Esophagus squamous epithelium (tissue), 5 donors: ENCODE measurements at places on chromosomes 4 and X. TPM values are rescaled to one million over a fixed set of nuclear protein-coding genes. Genes with fewer than 3 reads are reported as not detected.
A peak's percentile ranks its signal among the peaks of the same experiment; 100 is the strongest.

The EGF gene
- 0.26 TPM for total RNA-seq

The COPS4 gene
- total RNA-seq = 22.5 TPM

The MAOB gene
- total RNA-seq = 3.8 TPM

The CDS1 gene
- total RNA-seq = 25.2 TPM

The PABPC5 gene
- total RNA-seq = not detected

The NXF2B gene
- not detected for total RNA-seq

The HTT gene
- total RNA-seq = 37.5 TPM

The ITM2A gene
- total RNA-seq = 66.0 TPM

GRCh38 chr4:151822331-151822730 is 61.5 kb upstream of the GATB start:
- DNase-seq = no peak

- no peak for DNase-seq
Measured at GRCh38 chr4:71449878-71450277, 111.1 kb downstream of the SLC4A4 start.

DNA sequence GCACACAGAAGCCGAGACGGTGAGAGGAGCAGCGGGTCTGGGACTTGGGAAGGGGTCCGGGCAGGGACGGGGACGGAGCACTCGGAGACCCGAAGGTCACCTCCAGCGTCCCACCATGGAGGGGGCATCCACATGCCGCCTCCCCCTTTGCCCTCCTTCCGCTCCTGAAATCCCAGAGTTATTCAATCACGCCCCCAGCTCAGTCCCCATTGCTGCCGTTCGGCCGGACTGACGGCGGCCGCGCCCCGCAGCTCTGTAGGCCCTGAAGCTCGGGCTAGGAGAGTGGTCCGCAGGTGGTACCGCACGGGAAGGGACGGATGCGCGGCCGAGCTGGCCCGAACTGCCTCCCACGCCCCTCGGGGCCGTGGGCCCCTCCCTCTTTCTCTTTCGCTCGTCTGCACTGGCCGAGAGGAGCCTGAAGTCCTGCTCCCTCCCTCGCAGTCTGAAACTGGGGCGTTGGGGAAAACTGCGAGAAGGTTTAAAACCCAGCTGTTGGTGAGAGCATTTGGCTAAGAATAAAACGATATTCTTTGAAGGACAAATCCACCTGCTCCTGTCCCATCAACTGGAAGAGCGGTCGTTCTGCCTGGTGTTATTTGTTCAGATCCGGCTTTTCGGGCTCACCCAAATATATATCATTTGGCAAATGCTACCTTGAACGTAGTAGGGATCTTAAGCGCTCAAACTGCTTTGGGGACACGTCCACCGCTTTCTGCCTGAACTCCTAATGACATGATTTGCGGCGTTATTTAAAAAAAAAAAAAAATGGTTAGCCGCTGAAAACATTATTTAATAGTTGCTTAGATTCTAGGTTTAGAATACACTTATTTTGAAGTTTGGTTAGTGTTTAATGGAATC is 719 bp downstream of the USO1 start:
- peak; percentile 11 for DNase-seq

DNA sequence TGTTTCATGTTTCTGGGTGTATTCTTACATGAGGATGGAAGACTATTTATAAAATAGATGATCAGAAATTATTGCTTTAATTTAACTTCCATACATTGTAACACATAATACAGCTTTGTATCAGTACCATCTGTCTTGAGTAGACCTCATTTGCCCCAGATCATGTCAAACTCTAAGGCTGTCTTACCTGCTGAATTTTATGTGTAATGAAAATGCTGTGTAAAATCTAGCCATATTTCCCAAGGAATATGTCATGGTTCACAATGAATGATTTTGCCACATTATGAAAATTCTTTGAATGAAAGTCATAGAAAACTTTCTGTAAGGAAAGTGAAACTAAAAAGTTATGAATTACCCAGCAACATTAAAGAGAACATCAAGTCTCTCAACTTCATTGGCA is 7.4 kb downstream of the BDH2 start:
- DNase-seq = no peak

DNA sequence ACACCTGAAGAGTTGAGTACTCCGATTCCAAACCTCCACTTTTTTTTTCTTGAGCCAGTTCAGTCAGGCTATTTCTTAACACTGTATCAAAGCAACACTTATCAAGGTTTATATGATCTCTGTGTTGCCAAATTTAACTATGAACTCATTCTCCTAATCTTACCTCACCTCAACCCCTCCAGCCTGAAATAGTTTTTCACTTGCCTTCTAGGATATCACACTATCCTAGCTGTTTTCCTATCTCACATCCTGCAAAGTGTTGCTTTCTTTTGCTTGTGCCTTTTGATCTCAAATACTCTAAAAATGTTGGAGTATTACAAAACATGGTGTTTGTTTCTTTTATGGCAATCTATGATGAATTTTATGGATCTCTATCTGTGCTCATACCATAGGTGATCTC is 415.0 kb downstream of the CFAP47 start:
- DNase-seq = no peak

GRCh38 chr4:105710678-105711077 is 2.1 kb downstream of the GSTCD start:
- DNase-seq = no peak

GRCh38 chr4:95693594-95693993 is 144.8 kb upstream of the UNC5C start:
- no peak for DNase-seq

DNA sequence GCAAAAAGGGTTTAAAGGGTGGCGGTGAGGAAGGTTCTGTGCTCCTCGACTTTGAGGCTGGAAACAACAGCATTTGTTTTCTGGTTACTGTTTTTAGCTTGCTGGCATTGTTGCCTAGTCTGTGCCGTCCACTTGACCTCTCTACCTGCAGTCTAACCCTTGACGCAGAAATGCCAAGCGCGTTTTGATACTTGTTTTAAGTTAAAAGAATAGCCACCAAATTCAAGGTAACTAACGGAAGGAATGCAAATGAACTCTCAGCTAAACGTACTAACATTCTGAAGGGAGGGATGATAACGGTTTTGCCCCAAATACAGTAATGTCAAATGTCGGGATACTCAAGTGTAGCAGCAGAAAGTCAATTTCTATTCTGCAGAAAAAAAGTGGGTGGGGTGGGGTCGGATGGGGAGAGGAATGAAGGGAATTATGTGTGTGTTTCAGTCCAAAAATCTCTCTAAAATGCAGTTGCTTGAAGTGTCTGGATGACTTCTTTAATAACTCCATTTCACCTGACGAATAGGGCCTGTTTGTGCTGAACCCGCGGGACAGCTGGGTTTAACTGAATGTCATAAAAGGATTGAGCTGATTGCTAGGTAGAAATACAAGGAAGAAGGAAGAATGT is 3.4 kb upstream of the NKX6-1 start:
- no peak for DNase-seq
